ENCODE measurements at places on chromosomes 11 and 22. TPM values are rescaled to one million over a fixed set of nuclear protein-coding genes. Genes with fewer than 3 reads are reported as not detected.
A peak's percentile ranks its signal among the peaks of the same experiment; 100 is the strongest.

AGBL2 gene
- total RNA-seq, result 1.3 TPM

- DNase-seq, result no peak
Measured at GRCh38 chr22:19990609-19991394, 25.8 kb downstream of the ARVCF start.

GRCh38 chr11:65709661-65710060 lies 2.4 kb upstream of the KAT5 start:
- DNase-seq, result no peak

SLC22A25 gene
- not detected for total RNA-seq

DNA sequence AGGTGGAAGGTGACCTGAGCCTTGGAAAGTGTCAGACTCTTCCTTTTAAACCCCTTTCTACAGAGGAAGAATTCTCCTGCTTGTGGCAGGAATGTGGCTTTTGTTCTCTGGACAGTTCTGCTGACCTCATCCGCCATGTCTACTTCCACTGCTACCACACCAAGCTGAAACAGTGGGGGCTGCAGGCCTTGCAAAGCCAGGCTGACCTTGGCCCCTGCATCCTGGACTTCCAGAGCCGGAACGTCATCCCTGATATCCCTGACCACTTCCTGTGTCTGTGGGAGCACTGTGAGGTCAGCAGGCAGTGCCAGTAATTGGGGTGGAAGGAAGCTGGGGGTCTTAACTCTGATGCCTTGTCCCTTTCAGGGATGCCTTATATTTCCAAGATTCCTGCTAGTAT lies 9.3 kb downstream of the HINFP start:
- DNase-seq, result no peak

PGAP2 gene
- total RNA-seq, result not detected

RIN1 gene
- total RNA-seq, result 3.7 TPM

TRIM51 gene
- total RNA-seq, result not detected

MAJIN gene
- total RNA-seq, result not detected

TIMP3 gene
- 296 TPM for total RNA-seq

IGF2 gene
- total RNA-seq, result 241 TPM

- DNase-seq, result no peak
Measured at GRCh38 chr11:12321217-12321937, 56.0 kb upstream of the PARVA start.

DNA sequence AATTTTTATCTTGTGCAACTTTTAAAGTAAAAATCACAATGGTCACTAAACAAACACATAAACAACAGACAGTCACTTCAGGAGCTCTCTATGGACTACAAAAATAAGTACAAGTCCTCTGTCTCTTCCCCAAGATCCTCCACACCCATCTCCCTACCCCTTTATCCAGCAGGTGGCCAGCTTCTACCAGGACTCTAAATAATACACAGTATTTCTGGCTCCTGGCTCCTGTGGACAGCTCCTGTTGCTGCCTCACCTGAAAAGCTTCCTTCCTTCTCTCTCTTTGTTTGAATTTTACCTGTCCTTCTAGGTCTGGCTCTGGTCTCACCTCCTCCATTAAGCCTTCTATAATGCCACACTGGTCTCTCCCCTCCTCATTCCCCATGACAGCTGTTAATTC lies 86.1 kb downstream of the CLPB start:
- no peak for DNase-seq

GRCh38 chr22:36816636-36817524 lies at the start of gene PVALB:
Gene PVALB, minus strand, starts transcription at chr22:36817035. Its CDS starts 30 bp downstream, at chr22:36817005.
- DNase-seq, result peak; percentile 26

DNA sequence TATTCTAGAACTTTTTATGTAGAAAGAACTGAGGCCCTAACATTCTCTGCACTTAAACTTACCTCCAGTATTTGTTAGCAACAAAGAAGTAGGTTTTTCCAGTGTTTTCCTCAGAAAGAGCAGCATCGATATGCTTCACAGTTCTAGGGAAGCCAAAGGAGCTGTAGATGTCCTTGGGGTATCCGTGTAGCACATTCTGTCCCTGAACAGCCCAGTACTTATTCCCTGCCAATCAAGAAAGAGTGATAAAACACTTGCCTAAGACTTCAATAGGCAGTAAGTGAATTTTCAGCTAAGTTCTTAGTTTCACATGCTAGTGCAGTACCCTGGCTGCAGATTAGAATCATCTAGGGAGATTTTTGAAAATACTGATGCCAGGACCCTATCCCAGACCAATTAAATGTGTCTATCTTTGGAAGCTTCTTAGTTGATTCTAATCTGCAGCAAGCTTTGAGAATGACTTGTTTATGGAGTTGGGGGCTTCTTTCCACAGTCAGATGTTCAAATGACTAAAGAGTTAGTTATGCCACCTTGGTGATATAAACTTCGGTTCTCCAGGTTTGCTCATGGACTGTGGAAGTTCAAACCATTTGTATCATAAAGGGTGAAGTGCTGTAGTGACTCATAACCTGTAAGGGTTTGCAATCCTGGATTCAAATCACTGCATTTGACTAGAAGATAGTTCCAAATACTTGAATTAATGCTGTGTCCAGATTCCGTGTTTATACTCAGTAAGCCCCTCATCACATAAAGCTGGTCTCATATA lies 6.5 kb downstream of the MMP1 start:
- no peak for DNase-seq

- DNase-seq, result no peak
Measured at GRCh38 chr11:73271936-73272679, at the start of gene P2RY6. Gene P2RY6, plus strand, starts transcription at chr11:73272338. Its CDS starts 24,181 bp downstream, at chr11:73296519.

ARHGEF17 gene
- total RNA-seq, result 174 TPM

SCARF2 gene
- total RNA-seq, result 28.8 TPM

- DNase-seq, result no peak
Measured at GRCh38 chr11:17277024-17277584, 565 bp downstream of the NUCB2 start.

CELSR1 gene
- total RNA-seq, result 1.5 TPM

- DNase-seq, result no peak
Measured at GRCh38 chr11:126832387-126832786, 168.2 kb downstream of the KIRREL3 start.

DNA sequence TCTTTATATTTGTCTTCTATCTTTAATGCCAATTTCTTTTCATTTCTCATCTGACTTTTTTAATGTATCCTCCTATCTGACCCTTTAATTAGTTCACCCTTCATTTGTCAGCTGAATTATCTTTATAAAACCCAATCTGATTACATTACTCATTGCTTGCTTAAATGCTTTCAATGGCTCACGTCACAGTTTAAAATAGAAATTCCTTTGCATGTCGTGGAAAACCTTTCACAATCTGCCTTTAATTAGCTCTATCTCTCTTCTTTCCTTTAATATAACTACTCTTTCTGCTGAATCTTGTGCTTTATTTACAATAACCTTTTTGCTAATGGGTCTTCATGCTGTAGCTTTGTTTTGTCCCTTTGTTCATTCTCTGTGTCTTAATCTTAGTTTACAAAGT lies 125.7 kb downstream of the DYNC2H1 start:
- DNase-seq, result no peak

GRCh38 chr22:25120761-25121212 lies 78.9 kb upstream of the CRYBB3 start:
- DNase-seq, result peak; percentile 24

DNA sequence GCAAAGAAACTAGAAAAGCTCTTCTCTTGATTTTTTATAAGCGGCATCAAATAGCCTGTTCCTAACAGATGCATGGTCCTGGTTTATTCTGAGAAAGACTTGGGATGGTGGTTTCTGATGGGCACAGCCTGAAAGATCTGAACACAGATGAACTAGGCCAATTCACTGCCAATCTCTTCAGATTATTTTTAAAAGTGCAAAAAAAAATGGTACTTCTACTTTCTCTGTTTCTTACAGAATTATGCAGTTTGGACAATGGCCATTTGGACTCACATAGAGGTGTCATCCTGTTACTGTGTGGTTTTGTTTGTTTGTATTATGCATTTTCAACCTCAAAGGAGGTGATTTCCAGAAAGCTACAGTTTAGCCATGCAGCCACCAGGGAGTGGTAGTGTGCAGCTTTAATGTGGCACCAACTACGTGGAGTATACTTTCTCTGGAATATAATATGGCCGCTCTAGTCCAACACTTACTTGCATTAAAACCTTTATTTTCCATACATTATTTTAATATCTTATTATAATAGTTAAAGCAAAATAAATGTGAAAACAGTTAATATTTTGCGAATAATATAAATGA lies 469.8 kb upstream of the KIRREL3 start:
- no peak for DNase-seq

GRCh38 chr11:111733611-111734088 lies 32.5 kb downstream of the PPP2R1B start:
- DNase-seq, result peak; percentile 33
